ENCODE measurements at places on chromosomes 5 and 9. TPM values are rescaled to one million over a fixed set of nuclear protein-coding genes. Genes with fewer than 3 reads are reported as not detected.

The ITK gene
- total RNA-seq: not detected

The ENTPD8 gene
- under 0.01 TPM for total RNA-seq

The PLPP7 gene
- total RNA-seq: 8.2 TPM

The ATG10 gene
- total RNA-seq: 8.8 TPM

The WDR38 gene
- not detected for total RNA-seq

The SLC36A1 gene
- total RNA-seq: 4.6 TPM

The ORM1 gene
- not detected for total RNA-seq

The HTR1A gene
- total RNA-seq: not detected

The GLRA1 gene
- total RNA-seq: not detected

The PLAC8L1 gene
- total RNA-seq: not detected

The TMEM174 gene
- total RNA-seq: not detected

DNA sequence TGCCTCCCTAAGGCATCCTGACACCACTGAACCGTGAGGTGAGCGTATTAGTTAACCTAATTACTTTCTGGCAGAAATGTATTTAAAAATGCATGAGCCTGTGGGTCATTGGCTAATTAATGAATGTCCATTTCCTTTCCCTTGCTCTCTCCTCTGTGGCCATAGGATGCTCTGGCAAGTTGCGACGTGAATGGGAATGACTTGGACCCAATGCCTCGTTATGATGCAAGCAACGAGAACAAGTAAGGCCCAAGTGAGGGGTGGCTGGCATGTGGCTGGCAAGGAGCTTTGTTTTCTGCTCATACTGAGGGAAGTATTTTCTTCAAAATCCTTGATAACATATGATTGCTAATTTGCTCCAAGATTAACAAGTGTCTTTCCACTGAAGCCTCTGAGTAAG is 136.3 kb downstream of the PCSK5 start:
- DNase-seq: no peak

DNA sequence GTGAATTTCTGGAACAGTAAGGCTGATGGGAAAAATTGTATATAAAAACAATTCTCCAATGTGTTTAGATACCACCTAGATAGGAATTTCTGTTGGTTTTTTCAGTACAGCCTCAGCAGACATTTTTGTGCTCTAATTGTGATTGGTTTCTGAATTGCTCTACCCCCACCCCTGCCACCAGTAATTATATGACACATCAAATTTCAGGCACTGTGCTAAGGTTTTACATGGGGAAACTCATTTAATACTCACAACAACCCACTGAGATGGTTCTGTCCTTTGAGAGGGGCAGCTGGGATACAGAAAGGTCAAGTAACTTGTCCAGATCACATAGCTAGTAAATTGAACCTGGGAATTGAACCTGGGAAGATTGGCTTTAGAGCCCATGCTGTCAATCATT is 288.0 kb downstream of the ARHGEF28 start:
- DNase-seq: no peak

DNA sequence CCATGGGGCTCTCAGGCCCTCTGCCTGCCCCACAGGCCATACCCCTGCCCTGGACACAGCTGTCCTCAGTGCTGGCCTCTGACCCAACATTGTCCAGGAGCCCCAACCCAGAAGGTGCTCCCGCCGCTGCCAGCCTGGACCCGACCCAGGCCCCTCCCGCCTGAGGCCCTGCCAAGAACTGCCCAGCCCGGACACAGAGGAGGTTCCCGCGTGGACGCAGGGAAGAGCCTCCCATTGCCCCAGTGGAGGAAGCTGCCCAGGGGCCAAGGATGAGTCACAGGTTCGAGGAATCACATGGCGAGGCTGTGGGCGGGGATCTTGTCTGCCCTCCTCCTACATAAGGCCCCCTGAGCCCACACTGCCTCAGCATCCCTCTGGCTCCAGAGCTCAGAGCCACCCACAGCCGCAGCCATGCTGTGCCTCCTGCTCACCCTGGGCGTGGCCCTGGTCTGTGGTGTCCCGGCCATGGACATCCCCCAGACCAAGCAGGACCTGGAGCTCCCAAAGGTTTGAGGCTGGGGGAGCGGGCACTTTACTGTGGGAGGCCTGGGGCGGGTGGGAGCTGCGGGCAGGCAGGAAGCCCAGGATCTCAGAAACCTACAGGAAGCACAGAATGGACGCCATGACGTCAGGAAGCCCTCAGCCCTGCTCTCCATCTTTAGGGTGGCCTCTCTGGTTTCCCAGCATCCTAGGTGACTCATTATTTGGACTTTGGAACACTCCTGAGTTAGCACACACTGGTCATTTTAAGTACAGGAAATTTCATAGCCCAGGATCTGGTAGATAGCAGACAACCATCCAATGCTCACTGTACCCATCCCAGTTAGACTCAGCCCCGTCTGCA is at the start of gene PAEP:
Gene PAEP (plus strand): TSS at position 366 of the 844 bp plus-strand sequence.
- no peak for DNase-seq

DNA sequence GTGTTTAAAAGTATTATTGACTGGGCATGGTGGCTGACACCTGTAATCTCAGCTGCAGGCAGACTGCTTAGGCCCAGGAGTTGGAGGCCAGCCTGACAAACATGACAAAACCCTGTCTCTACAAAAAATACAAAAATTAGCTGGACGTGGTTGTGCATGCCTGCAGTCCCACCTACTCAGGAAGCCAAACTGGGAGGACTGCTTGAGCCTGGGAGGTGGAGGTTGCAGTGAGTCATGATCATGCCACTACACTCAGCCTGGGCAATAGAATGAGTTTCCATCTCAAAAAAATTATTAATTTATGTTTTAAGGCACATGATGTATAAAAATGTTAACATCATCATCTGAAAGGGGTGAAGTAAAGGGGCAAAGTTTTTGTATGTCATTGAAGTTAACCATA is 49.7 kb upstream of the FNIP1 start:
- DNase-seq: no peak

DNA sequence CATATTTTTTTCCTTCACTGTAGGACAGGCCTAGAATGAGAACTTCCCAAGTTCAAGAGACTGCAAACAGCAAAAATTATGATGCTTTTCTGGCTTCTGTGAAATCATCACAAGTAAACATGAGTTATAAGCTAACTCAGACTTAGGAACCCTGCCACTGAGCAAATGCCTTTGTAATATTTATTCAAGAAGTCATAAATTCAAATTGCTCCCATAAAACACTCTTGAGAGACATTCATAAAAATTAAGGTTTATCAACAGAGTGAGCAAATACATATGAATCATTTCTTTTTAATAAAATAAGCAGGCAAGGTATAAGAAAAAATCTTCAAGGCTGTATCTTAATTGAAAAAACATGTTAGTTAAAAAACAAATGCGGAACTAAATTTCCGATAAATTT is 124.2 kb downstream of the GNA14 start:
- DNase-seq: no peak

- no peak for DNase-seq
These were observed 30.7 kb upstream of the PSD2 start for GRCh38 chr5:139764886-139765408.

DNA sequence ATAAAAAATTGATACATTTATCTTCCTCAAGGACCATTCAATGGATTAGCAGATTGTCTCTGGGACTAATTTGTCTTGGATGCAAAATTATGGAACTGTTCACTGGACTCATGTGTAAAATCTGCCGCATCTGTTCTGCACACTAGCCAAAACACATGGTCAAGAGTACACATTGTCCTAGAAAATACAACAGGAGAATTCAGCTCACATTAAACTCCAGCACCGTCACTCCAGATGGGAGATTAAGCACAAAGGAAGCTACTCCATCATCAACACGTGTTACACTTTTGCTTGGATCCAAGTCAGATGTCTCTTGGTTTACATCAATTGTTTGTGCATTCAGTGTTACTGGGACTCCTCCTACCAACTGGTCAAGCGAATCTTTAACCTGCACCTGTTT is 28.8 kb downstream of the C5 start:
- no peak for DNase-seq

- no peak for DNase-seq
These were observed 18.8 kb upstream of the TEK start for GRCh38 chr9:27090231-27090630.

DNA sequence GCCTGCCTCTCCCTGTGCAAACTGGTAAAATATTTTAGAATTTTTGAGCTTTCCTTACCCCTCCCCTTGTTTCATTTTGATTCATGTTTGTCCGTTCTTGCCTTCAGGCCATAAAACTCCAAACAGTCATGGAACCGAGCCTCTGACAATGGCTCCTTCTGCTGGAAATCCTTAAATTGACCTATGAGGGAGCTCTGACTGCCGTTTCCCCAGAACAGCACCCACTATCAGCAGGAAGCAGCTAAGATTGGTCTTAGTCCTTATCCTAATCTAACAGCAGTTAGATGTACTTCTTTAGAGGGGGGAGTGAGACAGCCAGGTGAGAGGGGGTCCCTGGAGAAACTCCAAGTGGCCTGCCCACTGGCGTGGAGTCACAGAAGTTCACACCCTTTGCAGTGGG is 106.7 kb downstream of the FAM174A start:
- no peak for DNase-seq

- DNase-seq: no peak
These were observed 24.2 kb upstream of the SIL1 start for GRCh38 chr5:139222346-139222745.

DNA sequence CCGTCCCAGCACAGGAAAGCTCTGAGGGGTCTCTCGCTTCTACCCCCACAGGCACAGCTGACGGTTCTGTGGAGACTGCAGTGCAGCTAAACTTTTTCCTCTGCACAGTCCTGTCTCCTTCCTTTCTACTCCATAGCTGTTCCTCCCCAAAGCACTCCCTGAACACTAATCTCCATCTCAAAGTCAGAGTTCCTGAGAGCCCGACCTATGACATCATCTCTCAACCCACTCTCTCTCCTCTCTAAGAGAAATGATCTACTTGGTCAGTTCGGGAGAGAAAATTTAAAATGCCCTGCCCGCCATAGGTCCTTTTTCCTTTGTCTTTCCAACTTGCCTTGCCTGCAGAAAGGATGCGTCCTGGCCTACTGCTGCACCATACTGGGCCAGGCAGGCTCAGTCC is 90.6 kb downstream of the FANCC start:
- DNase-seq: no peak

- no peak for DNase-seq
These were observed 25.2 kb downstream of the TGFBR1 start for GRCh38 chr9:99130069-99130468.

- no peak for DNase-seq
These were observed 9.8 kb downstream of the IRX1 start for GRCh38 chr5:3605298-3606010.

DNA sequence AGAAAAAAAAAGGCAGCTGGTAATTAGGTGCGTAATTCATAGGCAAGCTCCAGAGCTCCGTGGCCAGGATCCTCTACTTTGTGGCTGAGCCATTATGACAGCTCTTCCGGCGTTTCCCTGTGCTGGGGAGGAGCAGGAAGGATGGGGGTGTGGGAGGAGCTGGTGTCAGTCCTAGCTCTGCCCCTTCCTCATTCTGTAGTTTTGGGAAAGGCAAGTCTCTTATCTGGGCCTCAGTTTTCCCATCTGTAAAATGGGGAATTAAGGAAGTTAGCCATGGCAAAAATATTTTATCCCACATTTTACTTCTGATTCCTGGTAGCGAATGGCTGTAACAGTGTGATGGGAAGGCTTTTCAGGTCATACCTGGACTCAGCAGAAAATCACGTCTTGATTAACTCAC is 81.1 kb downstream of the SEC61B start:
- DNase-seq: no peak

DNA sequence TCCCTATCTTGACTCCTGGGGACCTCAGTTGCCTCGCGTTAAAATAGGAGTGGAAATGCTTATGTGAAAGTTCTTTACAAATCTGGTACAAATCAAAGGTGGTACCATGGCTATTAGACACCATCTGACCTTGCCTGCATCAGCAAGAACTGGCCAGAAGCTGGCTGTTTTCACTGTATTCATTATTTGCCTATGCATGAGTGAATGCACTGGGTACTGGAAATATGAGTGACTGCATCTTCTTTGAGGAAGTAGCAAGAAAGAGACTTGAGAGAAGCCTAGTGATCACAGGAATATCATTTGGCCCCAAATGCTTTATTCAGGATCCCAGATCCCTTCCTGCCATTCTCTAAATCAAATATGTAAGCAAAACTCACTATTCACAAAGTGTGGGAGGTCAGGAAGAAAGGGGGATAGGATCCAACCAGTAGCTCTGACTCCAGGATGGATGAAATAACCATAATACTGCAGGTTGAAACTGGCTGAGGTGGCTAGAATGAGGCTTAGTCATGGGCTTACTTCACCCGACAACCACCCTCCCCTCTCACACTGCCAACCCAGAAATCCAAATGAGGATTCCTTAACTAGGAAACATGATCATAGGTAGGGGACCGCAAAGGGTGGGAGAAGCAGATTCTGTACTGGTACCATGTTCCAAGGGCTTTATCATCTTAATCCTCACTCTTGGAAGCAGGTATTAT is 56.7 kb downstream of the FAM114A2 start:
- no peak for DNase-seq

GRCh38 chr5:156201788-156202403 is 125.1 kb upstream of the SGCD start:
- DNase-seq: peak; percentile 68

DNA sequence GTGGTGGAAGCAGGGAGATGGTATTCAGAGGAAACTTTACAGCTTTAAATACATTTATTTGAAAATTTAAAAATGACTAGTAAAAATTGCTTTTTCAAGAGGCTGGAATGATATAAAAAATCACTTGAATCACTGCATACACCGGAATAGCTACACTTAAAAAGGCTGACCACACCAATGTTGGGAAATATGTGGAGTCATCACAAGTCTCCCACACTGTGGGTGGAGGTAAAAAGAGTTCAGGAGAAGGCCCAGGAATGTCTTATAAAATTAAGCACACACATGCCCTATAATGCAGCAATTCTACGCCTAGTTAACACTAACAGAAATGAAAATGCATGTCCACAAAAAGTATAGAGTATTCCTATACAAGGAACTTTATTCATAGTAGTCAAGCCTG is 198.1 kb downstream of the ROR2 start:
- peak; percentile 52 for DNase-seq
